ENCODE measurements at places on chromosomes 16 and 17.

- DNase-seq: peak; percentile 58
Observed at GRCh38 chr16:83351846-83352245, 455.9 kb upstream of the HSBP1 start.

GRCh38 chr17:82050152-82050760 is 1.4 kb downstream of the RFNG start:
- no peak for DNase-seq

- DNase-seq: no peak
Observed at GRCh38 chr17:82153745-82154375, 55.8 kb upstream of the FASN start.

- no peak for DNase-seq
Observed at GRCh38 chr16:1553946-1554825, 20.7 kb downstream of the TMEM204 start.

DNA sequence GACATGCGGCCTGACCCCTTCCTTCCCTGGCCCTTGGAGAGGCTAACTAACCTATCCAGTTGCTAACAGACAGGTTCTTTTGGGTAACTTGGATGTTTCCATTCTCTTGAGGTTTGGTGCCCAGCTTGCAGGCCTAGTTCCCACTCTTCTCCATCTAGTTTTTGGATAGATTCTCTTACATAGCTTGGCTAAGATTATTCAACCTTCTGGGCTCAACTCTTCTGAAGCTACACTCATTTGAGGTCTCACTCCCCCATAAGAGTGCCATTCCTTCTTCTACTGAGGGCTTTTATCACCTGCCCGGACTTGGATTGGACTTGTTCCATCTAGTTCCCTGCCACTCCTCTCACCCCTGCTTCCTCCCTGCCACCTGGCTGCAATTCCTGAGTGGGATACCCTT is 44.1 kb upstream of the MARCHF10 start:
- no peak for DNase-seq

- no peak for DNase-seq
Observed at GRCh38 chr17:45135978-45136791, 698 bp downstream of the ACBD4 start.

DNA sequence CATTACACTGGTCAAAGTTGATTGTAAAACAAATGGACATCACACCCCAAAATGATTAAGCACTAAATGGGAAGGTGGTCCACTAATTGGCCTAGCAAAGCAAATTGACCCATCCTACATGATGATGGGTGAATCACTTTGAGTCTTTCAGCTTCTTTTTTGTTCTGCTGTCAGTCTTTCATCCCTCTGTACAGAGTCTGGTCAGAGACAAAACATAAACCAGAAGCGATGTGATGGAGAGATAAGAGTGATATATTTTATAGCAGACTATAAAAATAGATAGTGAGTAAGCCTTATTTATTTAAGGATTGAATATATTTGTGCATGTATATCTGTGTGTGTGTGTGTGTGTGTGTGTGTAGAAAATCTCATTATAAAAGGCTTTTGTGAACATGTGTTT is 618.4 kb upstream of the SOX9 start:
- no peak for DNase-seq

DNA sequence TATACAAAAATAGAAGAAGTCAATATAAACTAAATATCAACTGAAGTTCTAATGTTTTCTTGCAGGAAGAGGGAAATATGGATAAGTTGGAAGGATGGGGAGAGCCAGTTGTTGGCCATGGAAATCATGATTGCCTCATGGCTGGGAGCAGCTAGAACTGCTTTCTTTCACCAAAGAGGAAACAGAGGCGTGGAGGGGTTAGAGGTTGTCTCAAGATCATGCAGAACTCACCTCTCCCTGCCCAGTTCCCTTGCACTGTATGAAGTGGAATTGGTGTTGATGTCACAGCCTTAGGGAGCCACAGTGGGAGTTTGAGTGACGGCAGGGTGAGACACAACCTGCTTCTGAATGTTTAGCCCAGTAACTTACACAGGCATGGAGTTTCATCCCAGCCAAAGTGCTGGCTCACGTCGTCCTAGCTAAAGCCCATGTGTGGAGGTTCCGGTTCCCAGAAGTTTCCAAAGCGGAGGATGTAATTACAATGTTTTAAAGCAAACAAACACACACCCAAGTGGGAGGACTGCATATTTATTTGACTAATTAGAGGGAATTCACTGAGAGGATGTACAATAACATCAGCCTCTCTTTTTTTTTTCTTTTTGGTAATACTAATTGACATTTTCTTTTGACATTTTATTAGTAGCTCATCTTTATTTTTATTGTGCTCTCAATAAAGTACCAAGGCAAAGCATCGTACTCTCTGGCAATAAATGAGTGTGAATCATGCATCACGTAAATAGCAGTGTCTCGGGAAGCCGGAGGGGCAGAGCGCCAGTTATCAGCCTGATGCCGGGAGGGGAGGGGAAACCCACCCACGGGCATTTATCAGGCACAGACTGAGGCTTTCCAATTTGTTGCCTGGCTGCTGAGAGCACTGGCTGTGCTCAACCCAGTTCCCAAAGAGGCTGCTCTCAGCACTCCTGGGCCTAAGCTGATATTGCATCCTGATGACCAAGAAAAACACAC is 118.7 kb upstream of the CDH5 start:
- DNase-seq: no peak

- DNase-seq: no peak
Observed at GRCh38 chr17:58985367-58985766, 121.3 kb downstream of the TRIM37 start.

DNA sequence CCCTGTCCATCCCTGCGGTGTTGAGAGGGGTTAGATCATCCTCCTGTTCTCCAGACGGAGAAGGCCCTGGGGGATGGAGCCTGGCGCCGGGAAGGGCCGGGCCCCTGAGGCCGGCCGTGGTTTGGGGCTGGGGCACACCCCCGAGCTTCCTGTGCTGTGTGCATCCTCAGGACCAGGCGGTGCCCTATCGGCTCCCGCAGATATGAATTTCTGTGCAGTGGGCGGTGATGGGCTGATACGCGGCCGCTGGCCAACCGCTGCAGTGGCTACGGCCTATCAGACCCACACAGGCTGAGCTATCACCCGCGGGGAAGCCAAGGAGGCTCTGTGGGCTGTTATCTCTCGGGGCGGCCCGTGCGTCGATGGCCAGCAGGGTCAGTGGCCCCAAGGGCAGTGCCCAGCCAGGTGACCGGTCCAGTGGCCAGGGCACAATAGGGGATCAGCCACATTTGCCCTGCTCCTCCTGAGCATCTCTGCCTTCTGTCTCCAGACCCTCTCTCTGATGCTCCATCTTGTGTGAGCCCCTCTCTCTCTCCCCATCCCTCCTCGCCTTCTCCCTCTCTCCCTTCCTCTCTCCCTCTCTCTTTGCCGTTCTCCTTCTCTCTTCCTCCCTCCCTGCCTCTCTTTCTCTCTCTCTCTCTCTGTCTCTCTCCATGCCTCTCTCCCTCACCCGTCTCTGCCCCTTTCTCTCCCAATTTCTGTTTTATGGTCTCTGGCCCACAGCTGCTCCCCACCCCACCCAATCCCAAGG is 38.7 kb downstream of the ZFPM1 start:
- DNase-seq: no peak
